ENCODE measurements at places on chromosomes 2 and 18.

DNA sequence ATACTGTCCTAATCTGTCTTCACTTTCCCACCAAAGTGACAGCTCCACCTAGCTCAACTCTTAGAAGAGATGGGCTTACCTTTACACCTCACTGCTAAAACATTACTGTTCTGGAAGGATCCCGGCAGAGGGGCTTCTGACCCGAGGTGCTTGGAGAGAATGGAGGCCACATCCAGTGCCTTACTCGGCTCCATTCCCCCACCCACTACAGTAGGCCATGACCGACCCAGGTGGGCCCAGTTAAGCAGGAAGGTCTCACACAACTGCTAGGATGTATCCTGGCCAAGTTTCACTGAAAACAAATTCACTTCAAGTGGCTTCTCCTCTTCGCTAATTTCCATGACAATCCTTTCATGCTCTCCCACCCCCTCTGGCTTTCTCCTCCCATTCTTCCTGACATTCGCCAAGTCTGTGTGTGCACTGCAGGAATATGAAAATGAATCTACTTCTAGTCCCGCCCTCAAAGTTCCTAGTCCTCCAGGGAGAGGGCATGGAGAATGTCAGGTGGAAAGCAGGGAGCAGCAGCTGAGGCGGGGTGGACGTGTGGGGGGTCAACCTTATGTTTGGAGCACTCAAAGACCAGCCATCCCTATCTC lies 11.8 kb downstream of the WIPF1 start:
- peak; percentile 20 for DNase-seq

DNA sequence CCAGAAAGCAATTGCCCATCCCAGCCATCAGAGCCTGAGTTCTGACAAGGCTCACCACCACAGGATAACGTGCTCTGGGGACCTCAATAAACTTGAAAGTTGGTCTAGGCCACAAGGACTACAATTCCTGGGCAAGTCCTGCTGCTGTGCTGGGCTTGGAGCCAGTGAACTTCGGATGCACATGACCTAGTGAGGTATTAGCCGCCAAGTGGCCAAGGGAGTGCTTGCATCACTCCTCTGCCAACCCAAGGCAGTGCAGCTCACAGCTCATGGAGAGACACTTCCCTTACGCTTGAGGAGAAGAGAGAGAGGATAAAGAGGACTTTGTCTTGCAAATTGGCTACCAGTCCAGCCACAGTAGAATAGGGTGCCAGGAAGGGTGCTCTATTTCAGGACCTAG lies 219.6 kb downstream of the MBD2 start:
- no peak for DNase-seq

- no peak for DNase-seq
These were observed 2.7 kb downstream of the BIN1 start for GRCh38 chr2:127104166-127104660.

DNA sequence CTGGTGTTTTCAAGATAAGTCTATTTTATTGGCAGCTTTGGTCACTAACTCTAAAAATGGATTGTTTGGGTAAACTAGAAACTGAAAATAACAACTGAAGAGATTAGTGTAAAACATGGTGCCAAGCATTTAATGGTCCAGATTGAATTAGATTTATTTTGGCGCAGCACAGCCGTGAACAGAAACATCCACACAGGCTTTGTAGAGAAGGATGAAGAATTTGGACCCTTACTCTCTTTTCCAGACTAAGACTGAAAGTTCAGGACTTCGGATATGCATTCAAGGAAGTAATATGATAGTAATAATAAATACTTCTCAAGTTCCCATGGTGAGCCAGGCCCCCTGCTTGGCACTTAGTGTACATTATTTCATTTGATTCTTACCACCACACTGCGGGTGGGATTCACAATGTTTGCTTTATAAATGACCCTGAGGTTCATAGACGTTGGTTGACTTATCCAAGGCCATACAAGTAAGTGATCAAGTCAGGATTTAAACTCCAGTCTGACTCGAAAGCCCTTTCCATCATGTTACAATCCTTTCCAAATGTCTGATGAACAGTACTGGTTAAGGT lies 54.2 kb upstream of the ITGB6 start:
- DNase-seq = no peak

DNA sequence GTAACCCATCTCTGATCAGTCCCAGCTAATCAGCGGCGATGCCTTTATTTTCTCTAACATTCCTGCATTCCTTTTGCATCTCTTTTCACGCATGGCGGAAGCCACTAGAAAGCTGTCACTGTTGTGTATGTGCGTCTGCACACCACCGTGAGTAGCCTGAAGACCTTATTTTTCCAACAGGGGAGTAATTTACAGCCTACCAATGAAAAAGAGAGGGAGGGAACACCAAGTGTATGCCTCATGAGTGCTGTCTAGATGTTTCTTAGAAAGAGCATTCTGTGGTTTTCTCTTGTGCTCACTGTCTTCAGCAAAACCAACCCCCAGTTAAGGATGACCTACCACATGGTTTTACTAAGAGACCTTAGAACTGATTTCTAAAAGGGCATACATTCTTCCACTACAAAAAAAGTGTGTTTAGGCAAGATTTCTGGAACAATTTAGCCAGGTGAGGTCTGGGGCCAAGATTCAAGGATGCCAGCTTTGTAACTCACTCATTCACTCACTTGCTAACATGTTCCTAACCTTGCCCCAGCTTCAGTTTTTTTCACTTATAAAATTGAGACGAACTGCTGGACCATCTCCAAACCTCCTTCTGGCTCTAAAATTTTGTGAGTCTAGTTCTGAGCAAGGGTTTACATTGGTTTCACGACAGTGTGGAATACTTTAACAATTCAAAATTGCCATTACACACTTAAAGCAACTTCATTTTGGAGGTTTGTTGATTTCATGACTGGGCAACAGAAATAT lies 51.4 kb downstream of the BCL2 start:
- no peak for DNase-seq

DNA sequence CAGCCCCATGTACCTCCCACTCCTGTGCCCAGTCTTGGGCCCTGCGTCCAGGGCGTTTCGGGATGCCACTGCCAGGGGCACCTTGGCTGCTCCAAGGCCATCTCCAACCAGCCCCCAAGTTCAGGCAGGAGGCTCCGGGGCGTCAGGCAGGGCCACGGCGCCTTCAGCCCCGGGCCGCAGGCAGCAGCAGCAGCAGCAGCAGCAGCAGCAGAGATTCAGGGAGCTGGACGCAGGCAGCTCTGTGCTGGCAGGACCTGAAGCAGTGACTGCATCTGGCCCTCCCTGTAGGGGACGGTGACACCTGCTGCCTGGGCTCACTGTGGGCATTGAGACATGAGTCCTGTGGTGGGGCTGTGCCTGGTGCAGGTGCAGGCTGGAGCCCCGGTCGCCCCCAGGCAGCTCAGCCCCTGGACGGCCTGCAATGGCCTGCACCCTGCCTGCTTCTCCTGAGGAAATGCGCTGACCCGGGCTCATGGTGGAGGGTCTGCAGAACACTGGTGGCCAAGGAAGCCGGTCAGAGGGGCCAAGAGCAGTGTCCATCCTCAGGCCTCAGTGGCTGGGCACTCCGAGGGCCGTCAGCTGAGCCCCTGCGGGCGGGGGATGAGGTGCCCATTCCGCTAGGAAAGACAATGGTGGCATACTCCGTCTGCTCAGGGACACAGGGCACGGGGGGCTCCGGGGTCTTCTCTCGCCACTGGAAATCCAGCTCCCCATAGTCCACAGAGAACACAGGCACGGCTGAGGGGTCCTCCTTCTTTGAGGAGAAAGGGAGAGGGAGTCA lies 8.0 kb downstream of the PDCD1 start:
- DNase-seq = no peak

DNA sequence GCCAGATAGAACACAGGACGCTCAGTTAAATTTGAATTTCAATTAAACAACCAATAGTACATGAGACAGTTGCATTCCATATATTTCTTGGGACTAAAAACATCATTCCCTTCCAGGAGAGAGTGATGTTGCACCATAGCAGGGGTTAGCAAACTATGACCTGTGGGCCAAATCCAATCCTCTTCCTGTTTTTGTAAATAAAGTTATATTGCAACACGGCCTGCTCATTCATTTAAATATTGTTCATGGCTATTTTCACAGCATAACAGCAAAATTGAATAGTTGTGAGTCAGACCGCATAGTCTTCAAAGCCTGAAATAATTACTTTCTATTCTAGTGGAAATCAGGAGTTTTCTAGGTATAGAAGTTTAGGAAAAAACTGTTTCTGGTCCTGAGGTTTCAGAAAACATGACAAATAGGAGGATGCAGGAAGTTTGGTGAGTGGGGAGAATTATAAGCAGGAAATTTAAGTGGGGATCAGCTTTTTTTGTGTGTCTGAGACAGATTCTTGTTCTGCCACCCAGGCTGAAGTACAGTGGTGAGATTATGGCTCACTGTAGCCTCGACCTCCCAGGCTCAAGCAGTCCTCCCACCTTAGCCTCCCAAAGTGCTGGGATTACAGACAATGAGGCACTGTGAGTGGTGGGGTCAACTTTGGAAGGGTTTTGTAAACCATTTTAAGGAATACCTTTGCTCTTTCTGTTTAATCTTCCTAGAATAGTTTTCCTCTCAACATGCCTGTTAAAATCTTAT lies 131.5 kb downstream of the SOCS6 start:
- DNase-seq = no peak

DNA sequence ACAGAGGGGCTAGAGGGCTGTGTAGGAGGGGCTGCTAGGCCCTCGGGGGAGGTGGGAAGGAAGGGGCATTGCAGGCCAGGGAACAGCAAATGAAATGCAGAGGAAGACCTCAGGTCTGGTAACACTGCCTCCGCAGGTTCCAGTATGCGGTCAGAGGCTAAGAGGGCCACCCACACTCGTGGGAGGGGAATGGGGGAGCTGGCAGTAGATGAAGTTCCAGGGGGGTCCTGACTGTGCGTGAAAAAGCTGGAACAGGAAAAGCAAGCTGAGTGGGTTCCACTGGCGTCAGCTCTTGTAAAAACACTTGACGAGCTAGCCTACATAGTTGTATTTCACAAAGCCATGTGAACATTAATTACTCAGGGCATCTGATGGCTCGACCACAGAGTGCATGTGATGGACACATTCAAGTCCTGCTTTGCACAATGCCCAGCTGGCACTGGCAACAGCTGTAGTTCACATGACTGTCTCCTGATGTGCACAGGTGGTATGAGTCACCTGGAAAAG lies 29.0 kb upstream of the PTPN4 start:
- peak; percentile 93 for DNase-seq

- peak; percentile 4 for DNase-seq
These were observed at the start of gene IL18R1 for GRCh38 chr2:102355526-102356380. TSS of gene IL18R1 (plus strand) at chr2:102355796. CDS start at chr2:102362661, 6,865 bp downstream.

DNA sequence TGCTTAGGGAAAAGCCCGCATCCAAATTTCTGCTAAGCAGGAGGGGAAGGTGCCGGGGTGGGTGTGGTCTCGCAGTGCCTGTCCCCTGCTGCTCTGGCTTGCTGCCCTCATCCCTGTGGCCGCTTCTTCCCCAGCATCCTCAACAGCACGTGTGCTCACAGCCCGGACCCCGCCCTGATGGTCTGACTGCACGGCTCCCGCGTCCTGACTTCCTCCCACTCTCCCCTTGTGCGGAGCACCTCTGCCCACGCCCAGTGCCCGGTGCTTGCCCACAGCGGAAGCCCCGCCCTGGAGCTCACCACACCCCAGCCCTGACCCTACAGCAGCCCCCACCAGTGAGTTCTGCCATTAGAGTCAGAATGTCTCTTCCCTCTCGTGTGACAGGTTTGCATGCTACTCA lies 277.9 kb downstream of the NDUFA10 start:
- DNase-seq = no peak

DNA sequence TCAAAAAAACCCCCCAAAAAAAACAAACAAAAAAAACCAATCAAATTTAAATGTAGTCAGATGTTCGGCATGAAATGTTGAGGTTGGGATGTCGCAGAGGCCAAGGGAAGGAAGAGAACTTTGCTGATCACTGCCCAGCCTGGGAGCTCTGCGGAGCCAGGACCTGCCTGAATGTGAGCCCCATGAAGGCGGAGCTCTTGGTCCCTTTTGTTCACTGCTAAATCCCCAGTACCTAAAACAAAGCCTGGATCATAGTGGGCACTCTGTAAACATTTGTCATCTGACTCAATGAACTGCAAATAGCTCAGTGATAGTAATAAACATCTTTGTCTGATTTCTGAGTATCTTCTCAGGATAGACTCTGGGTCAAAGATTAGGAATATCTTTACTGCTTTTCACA lies 64.0 kb downstream of the NGEF start:
- no peak for DNase-seq

- no peak for DNase-seq
These were observed 29.5 kb upstream of the STAT1 start for GRCh38 chr2:191043438-191043837.

DNA sequence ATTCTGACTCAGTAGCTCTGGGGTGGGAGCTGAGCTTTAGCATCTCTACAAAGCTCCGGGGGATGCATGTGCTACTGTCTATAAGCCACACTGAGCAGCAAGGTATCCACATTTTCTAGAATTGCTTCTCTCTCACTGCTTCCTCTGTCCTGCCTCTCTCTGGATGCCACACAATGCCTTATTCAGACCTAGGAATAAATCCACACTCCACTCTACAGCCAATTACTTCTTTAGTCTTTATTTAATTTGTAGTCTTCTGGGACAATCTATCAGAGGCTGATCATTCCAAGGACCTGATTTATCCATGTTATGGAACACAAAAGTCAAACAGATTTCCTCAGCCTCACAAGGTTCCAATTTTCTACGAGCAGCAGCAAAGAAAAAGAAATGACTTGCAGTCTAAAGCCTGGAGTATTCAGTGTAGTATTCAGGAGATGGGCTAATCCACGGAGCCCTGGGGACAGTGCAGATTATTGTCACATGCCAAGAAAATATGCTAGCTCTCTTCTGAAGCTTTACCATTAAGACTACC lies 4.4 kb downstream of the BCL2 start:
- DNase-seq = no peak

- DNase-seq = no peak
These were observed 246.1 kb downstream of the NRXN1 start for GRCh38 chr2:50785816-50786215.

- DNase-seq = no peak
These were observed 40.5 kb downstream of the SCN9A start for GRCh38 chr2:166335284-166335683.

GRCh38 chr2:133461484-133461883 lies 106.8 kb downstream of the NCKAP5 start:
- DNase-seq = no peak

DNA sequence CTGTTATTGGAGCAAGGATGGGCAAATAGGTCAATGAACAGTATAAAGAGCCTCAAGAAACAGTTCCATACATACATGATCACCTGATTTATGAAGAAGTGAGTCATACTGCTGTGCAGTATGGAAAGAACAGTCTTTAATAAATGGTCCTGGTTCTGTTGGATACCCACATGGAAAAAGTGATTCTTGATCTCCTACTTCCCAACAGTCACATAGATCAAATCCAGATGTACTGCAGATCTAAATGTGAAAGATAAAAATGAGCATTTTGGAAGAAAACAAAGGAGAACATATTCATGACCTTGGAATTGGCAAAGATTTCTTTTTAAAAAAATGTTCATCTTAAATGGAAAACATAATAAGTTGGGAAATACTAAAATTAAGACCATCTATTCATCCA lies 75.8 kb downstream of the CCDC148 start:
- DNase-seq = no peak

GRCh38 chr2:238090887-238091286 lies 9.3 kb upstream of the ESPNL start:
- no peak for DNase-seq

Measured in NCI-H2029 (cell line).